ENCODE measurements at places on chromosomes 16 and 17.

GRCh38 chr16:50153596-50154419 lies 702 bp downstream of the TENT4B start:
- peak; percentile 66 for DNase-seq

DNA sequence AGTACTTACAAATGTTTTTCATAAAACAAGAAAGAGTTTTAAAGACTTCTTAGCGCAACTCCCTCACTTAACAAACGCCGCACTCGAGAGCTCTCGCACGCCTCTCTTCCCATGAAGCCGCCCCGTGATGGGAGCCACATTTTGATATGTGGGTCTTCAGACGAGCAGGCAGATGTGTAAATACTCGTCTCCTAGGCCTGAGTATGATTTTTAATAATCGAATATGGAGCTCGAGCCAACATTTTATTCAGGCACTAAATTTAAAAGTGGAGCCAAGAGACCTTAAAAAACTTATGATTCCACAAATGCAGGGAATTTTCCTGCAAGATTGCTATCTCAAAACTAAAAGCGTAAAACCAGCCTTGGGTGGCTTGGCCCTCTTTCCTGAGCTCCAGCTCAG lies 55.4 kb downstream of the IRX6 start:
- DNase-seq: no peak

- peak; percentile 28 for DNase-seq
These were observed at the start of gene NOXO1 for GRCh38 chr16:1981398-1981836. Gene NOXO1 (minus strand): TSS chr16:1981469. CDS start chr16:1981179, 290 bp downstream.

DNA sequence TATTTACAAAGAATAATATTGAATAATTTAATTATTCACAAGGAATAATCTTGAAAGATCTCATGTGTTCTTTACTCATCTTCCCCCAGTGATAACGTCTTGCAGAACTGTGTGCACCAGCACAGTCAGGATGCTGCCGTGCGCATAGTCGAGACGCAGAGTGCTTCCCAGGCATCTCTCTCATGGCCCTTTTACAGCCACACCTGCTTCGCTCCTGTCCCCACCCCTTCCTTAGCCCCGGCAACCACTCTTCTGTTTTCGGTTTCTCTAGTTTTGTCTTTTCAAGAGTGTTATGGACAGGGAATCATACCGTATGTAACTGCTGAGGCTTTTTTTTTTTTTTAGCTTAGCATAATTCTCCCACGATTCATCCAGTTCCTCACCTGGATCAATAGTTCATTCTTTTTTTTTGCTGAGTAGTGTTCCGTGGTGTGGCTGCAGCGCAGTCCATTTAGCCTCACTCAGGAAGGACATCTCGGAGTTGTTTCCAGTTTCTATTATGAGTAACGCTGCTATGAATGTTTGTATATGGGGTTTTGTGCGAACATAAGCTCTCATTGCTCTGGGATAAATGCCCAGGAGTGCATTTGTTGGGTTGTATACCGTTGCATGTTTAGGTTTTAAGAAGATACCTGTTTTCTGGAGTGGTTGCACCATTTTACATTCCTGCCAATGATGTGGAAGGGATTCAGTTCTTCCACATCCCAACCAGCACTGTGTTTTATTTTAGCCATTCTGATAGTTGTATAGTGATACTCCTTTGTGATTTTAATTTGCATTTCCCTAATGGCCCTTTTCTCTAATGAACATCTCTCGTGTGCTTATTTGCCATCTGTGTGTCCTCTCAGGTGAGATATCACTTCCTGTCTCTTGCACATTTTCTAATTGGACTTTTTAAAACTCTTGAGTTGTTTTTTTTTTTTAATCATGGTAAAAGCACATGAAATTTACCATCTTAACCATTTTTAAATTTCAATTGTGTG lies 47.6 kb downstream of the SEC14L1 start:
- DNase-seq: peak; percentile 18

- DNase-seq: no peak
These were observed 280.2 kb downstream of the C16orf95 start for GRCh38 chr16:87037012-87037411.

- no peak for DNase-seq
These were observed 61.9 kb downstream of the ARHGAP17 start for GRCh38 chr16:24953306-24953705.

DNA sequence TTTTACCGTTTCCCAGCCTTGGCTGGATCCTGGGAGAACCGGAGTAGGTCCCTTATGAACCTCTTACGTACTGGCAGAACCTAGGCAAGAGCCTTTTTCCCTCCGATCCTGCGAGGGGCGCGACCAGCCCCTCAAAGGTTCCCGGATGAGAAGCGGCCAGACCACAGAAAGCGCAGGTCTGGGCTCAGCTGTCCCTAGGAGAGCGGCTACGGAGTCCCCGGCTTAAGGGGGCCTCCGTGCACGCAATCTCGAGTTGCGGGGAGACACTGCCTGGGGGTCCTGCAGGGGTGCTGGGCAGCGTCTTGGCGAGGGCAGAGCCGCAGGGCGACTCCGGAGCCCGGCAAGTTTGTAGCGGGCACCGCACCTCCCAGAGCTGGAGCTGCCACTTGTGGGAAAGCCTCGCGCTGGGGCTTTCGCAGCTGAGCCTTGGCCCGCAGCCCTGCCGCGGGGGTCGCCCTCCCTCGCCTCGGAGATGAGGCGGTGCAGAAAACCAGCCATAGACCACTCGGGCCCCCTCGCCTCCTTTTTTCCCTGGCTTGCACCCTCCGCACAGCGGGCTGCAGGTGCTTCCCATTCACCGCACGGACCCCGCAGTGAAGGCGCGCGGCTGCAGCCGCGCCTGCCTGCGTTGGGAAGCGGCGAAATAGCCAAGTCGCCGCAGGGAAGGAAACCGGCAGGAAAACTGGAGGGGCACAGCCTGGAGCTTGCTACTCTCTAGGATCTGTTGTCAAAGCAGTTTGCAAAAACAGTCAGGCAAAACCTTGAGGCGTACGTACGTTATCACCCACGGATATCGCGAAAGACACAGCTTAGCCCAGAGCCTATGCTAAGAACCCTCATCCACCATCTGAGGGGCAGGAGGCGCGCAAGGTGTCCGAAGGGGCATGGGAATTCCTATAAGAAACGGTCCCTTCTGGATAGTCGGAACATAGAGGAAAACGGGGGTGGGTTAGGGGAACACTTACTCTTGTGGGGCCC lies 834 bp downstream of the CDH8 start:
- no peak for DNase-seq

- DNase-seq: peak; percentile 62
These were observed 35.1 kb downstream of the IGF2BP1 start for GRCh38 chr17:49031965-49032928.

- no peak for DNase-seq
These were observed 24.4 kb upstream of the DOC2B start for GRCh38 chr17:205817-206216.

- no peak for DNase-seq
These were observed 341.4 kb downstream of the UTP18 start for GRCh38 chr17:51601622-51602261.

DNA sequence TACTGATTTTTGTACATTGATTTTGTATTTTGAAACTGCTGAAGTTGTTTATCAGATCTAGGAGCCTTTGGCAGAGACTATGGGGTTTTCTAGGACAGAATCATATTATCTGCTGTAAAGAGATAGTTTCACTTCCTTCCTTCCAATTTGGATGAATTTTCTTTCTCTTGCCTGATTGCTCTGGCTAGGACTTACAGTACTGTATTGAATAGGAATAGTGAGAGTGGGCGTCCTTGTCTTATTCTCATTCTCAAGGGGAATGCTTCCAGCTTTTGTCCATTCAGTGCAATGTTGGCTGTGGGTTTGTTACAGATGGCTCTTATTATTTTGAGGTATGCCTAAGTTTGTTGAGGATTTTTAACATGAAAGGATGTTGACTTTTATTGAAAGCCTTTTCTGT lies 290.1 kb downstream of the MAP2K4 start:
- no peak for DNase-seq

DNA sequence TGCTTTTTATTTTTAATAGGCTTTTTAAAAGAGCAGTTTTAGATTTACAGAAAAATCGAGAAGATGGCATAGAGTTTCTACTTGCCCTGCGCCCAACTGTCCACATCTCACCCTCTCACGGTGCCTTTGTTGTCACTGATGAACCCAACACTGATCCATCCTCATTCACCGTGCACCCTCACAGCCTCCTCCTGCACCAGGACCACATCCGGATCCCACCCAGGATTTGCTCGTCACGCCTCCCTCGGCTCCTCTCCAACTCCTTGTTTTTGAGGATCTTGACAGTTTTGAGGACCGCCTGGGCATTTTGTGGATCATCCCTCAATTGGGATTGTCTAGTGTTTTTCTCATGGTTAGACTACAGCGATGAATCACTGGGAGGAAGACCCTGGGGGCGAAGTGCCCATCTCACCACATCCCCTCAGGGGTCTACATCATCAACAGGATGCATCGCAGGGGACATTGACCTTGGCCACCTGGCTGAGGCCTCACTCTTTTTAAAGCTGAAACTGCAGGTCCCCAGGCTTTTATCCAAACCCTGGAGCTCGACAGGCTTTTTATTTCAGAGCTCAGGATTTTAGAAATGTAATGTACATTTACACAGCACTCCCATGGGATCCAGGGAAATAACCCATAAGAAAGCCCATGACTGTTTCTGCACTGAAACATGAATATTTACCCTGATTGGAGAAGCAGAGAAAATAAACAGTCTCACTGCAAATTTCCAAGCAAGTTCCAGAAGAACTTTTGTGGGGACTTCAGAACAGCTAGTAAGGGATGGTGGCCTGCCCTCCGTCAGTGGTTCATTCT lies 71.8 kb upstream of the ZNF469 start:
- DNase-seq: no peak

GRCh38 chr17:81322271-81323082 lies 27.4 kb upstream of the SLC38A10 start:
- peak; percentile 78 for DNase-seq

- DNase-seq: no peak
These were observed 29.8 kb upstream of the KCNJ2 start for GRCh38 chr17:70139449-70139993.
